Stimulated activated CD8-positive, alpha-beta memory T cell treated with anti-CD3 and anti-CD28 coated beads, Interleukin-4, amount 100 ng/mL, for 1 hour (primary cell): ENCODE measurements at places on chromosomes 1 and 21.

GRCh38 chr1:6444377-6444776 lies 19.8 kb downstream of the ESPN start:
- no peak for DNase-seq

GRCh38 chr1:93967306-93967705 lies 58.1 kb upstream of the GCLM start:
- no peak for DNase-seq

- no peak for DNase-seq
Observed at GRCh38 chr1:33353531-33353930, 32.6 kb upstream of the A3GALT2 start.

GRCh38 chr1:193856261-193856660 lies 669.8 kb upstream of the B3GALT2 start:
- no peak for DNase-seq

GRCh38 chr1:167114725-167115124 lies 20.9 kb downstream of the STYXL2 start:
- no peak for DNase-seq
